NB4 (cell line): ENCODE measurements at places on chromosomes 5 and 9.

GRCh38 chr9:99128133-99128406, 23.2 kb downstream of the TGFBR1 start:
- no peak for DNase-seq

DNA sequence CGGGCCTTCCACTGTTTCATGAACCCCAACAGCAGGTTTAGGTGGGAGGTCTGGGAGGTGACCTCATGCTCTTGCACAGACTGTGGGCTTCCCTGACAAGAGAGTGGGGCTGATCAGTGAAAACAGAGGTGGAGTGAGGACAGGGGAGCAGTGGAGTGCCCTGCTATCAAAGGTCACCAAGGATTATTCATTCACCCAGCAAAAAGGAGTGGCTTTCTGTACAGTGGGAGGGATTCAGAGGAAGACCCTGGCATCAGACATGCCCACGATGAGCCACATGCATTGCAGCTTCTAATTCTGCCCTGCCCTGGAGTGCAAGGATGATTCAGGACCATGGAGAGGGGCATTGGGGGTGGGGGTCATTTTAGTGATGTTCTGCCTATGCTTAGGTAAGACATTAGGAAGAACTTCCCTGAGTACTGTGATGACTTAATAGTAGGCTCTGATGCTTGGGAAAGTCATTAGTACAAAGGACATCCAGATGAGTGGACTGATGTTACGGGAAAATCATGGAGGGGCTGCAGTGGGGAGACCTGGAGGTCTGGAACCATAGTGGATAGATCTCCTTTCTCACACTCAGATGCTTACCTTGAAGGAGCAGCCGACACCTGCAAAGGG, 12.8 kb downstream of the TRAF1 start:
- DNase-seq: peak; percentile 46

GRCh38 chr9:87873607-87874303, 8.9 kb upstream of the SPATA31E1 start:
- no peak for DNase-seq

DNA sequence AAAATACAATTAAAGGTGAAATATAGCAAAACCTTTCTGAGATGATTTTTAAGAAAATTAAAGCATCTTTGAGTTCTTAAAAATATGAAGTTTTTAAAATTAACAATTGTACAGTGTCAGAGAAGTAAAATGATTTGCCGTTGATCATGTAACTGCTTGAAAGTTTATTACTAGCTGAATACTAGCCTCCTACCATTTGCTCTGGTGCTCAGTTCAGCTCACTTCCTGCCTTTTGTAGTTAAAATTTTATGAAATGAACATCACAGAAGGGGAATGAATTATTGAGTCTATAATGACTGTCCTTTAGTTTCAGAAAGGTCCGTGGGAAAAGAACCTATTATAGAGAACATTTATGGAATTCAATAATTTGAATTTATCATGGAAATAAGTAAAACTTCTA, 9.7 kb downstream of the YTHDC2 start:
- DNase-seq: no peak

- no peak for DNase-seq
Observed at GRCh38 chr5:26807231-26808199, 230.9 kb downstream of the CDH9 start.

DNA sequence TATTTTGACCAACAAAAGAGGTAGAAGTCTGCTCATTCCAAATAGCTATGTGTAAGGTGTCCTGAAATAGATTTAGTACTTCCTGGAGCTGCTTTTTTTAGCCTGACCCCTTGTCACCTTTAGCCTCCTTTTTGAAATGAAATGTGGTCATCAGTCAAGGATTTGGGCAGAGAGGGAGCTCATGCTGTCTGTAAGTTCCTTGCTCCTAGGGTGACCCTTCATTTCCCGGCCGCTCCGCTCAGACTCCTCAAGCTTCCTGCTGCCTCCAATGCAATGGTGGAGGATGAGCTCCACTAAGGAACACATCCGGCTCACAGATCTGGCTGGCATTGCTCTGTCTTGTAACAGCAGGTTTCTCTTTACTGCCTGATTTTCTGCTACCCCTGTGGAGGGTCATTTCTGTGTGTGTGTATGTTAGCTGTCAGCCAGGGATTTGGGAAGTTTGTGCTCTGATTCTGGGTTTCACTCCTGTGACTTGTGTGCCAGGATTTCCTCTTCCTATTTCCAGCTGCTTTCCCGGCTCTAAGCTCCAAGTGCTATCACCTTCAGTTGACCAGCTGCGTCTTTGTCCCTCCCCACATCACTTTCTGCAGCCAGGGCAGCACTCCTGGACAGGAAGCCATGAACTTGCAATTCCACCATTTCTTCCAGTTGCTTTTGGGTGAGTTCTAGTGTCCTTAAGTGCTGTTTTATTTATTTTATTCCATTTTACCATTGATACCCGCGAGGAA, 265.9 kb downstream of the ICE1 start:
- no peak for DNase-seq

- DNase-seq: no peak
Observed at GRCh38 chr5:8683496-8683895, 814.5 kb downstream of the MTRR start.

DNA sequence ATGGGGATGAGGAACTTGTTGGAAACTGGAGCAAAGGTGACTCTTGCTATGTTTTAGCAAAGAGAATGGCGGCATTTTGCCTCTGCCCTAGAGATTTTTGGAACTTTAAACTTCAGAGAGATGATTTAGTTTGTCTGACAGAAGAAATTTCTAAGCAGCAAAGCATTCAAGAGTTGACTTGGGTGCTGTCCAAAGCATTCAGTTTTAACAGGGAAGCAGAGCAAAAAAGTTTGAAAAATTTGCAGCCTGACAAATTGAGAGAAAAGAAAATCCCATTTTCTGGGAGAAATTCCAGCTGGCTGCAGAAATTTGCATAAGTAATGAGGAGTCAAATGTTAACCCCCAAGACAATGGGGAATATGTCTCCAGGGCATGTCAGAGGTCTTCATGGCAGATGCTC, 682.3 kb upstream of the ST8SIA4 start:
- no peak for DNase-seq

DNA sequence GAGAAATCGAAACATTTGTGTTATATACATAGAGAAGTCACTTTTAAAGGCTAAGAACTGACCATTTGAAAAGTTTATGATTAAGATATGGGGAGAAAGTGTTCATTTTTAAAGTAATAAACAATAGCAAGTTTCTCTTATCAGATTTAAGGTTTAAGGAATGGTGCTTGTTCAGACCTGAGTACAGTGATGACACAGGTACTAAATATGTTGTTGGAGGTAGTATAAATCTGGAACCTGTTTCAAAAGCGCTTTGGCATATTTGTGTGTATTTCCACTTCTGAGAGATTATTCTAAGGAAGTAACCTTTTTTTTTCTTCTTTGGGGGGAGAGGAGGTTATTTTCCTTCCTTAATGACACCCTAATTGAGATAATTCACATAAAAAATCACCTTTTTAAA, 18.4 kb downstream of the CDC42SE2 start:
- DNase-seq: no peak

- DNase-seq: no peak
Observed at GRCh38 chr9:121322037-121322736, 47.9 kb downstream of the STOM start.

DNA sequence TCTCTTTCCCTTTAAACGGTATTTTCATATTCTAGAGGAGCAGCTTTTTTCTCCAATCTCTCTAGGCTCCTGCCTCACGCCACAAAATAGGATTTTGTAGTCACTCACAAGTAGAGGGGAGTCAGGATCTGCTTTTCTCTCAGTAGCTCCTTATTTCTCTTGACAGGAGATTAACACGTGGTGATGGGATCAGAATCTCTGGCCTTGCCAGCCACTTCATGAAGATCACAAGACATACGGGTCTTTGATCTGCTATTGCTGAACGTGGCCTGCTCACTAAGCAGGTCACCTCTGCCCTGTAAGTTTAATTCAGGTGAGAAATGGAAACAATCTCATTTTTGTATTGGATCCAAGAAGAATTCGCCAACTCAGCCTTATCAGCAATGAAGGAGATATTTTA, 257.5 kb downstream of the DIRAS2 start:
- no peak for DNase-seq

DNA sequence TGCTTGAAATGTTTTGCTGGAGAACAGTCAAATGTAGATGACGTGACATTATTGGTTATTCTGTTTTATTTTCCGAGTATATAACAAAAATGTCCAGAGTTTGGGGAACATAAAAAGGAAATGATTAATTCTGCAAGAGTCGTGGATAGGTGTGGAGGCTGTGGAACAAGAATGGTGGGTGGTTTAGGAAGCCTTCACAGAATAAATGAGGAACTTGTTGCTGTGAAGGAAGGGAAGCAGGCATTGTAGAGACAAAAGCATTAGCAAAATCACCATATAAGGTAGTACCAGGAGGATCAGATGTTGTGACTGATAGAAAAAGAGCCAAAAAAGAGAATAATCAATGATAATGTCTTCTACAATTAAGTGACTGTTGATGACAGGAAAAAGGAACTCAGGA, 66.2 kb upstream of the CNTLN start:
- DNase-seq: peak; percentile 54

DNA sequence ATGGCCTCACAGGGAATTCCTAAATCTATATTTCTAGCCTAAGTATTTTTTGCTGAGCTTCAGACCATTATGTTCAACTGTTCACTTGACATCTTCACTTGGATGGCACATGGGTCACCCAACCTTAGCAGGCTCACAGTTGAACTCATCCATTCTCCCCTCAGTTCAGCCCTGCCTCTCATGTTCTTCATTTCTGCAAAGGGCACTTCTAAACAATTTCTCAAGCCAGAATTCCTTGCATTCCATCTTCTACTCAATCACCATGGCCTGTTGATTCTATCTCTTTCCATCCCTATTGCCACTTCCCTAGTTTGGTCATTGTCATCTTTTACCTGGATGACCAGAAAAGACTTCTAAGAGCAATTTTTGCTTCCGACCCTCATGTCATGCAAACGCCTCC, 7.3 kb upstream of the RGS3 start:
- no peak for DNase-seq

DNA sequence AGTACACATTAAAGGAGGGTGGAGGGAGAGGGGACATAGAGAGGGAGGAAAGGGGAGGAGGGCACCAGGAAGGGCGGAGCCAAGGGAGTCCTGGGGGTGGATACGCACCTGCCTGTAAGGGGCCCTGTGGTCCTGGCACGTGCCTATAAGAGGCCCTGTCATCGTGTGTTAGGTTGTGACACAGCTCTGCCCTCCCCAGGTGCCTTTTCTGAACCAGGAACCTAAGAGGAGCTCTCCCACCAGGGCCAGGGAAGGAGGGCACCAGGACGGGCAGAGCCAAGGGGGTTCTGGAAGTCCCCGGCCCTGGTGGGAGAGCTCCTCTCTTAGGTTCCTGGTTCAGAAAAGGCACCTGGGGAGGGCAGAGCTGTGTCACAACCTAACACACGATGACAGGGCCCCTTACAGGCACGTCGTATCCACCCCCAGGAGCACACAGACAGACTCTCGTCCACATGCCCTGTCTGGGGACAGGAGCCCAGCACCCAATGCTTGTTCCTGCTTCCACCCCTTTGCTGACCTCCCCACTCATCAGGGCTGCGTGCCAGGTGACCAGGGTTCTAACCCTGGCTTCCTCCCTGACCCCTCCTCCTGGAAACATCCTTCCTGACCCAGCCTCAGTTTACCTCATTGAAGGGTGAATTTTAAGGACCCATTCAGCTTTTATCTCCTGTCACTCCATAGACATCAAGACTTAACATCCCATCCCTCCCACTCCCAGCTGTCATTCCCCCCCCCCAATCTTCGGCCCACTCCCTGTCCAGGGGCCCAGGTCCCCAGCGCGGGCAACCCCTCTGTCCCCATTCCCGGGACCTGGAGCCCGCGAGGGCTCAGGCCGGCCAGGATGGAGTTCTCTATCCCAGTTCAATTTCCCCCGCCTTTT, 12.9 kb upstream of the OLFM1 start:
- DNase-seq: no peak

DNA sequence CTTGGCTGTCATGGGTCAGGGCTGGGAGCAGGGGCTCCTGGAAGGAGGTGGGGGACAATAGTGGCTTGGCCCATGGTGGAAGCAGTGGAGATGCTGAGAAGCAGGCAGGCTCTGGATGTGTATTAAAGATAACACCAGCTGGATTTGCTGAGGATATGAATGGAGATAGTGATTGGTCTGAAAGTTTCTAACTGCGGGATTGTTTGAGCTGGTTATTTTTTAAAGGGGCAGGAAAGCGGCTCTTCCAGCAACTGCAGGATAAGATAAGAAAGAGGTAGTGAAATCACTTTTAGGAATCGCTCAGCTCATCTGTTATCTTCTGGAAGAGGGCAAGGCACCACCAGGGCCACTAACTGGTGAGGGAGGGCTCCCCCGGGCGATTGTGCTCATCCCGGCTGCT, 125.5 kb downstream of the TENT4A start:
- DNase-seq: no peak

- DNase-seq: no peak
Observed at GRCh38 chr9:5185220-5185840, at the start of gene INSL6. Gene INSL6, minus strand, starts transcription at chr9:5185639. Its CDS starts 37 bp downstream, at chr9:5185602.

- peak; percentile 7 for DNase-seq
Observed at GRCh38 chr9:80188579-80188978, 616.8 kb downstream of the TLE4 start.
